ENCODE measurements at places on chromosomes 7 and 10.

DNA sequence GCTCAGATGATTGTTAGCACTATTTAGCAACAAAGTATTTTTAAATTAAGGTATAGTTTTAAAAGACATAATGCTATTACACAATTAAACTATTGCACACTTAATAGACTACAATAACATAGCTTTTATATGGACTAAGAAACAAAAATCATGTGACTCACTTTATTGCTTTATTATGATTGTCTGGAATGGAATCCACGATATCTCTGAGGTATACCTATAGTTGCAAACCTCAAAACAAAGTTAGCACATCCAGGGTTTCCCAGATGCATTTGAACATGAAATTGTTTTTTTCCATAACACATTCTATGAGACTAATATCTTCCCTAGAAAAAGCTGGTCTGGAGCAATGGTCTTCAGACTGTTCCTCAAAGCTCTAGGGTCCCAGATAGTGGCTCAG, 18.3 kb upstream of the RPEL1 start:
- DNase-seq, result no peak

GRCh38 chr7:2715341-2716231, 27.6 kb downstream of the AMZ1 start:
- DNase-seq, result peak; percentile 52

DNA sequence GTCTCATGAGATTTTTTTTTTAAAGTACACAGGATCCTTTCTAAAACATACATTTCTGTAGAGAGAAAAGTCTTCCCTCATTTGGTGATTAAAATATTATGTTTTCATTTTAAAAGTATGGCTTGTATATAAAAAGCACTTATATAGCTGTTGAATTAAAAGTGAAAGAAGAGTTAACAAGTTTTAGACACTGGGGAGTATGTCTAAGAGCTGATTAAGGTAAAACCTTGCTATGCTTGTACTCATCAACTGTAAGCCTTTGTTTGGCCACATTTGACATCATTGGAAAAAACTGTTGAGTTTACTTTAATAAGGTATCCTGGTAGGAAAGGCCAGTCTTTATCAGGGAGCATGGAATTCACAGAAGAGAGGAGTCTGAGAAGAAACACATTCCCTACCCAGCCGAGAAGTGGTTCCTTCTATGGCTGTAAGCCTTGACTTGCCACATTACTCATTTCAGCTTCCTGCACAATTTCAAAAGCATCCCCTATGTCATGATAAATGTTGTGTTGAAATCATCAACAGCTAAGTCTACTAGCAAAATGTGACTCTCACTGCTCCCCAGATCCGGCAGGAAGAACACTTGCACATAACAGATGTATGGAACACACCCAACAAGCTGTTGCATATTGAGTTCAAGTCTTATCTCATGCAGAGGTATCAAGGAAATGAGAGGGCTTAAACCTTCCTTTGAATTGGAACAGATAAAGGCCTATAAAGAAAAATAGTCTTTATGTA, 171.8 kb upstream of the CDK1 start:
- peak; percentile 57 for DNase-seq

- DNase-seq, result no peak
Observed at GRCh38 chr7:149458235-149458634, 2.6 kb downstream of the ZNF777 start.

Data from activated CD4-positive, alpha-beta T cell treated with anti-CD3 and anti-CD28 coated beads, Interleukin-2, amount 50 U/mL, for 16 hours (primary cell).